ENCODE measurements at places on chromosomes 3 and 15.

- no peak for DNase-seq
Measured at GRCh38 chr15:78457101-78457500, 19.1 kb downstream of the IREB2 start.

GRCh38 chr3:169305460-169305859 is 358.1 kb downstream of the MECOM start:
- DNase-seq: no peak

DNA sequence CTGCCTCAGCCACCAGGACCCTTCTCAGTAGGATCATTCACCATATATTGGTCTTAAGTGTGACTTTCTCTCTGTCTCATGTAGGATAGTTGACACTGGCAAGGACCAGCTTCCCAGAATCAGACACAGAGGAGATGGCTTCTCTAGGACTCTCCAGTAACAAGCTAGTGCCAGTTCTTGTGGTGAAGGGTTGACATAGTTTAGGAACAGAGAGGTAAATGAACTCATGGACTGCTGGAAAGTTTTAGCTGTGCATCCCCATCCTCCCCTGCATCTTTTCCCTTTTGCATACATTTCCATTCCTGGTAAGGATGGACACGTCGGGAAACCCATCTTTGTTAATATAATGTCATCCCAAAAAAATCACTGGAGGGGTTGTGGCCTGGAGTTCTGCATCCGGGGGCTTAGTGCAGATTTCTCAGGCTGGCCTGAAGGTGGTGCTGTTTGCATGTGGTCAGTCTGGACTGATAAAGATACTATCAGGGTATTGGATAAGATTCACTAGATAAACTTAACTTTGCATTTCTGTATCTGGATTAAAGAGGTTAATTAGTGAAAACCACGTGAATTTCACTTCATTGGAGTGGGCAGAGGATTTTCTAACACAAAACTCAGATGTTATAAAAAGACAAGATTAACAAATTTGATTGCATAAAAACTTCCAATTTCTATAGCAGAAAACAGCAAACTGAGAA is 110.8 kb downstream of the TBC1D2B start:
- no peak for DNase-seq

GRCh38 chr3:109026821-109027220 is 73.1 kb upstream of the GUCA1C start:
- peak; percentile 96 for DNase-seq

- DNase-seq: no peak
Measured at GRCh38 chr15:66966256-66966655, 99.1 kb upstream of the SMAD3 start.

- DNase-seq: no peak
Measured at GRCh38 chr15:38103564-38103963, 149.1 kb upstream of the SPRED1 start.

DNA sequence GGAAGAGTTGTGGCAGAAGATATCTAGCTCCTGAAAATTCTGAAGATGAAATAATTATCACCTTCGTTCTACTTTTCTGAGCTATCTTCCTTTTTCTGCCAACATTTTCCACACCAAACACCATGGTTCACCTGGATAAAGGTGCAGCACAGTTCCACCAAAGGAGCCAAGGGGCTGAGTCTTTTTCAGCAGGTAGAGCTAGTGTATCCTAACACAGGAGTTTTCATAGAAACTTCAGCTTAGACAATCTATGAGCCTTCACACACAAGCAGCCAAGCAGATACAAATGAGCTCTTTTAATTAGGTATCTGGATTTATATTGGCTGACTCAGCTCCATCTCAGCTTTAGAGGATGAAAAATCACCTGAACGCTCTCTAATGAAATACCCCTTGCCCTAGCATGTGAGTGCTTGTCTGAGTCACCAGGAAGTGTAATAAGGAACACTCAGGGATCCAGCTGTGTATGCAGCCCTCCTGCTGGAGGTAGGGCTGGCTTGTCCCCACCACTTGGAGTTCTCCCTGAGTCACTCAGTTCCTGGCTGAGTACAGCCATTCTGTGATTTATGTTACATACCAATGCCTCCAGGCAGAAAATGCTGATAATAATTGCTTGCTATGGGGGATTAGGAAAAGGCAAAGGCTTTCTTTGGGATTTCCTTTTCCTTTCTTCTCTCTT is 385.7 kb downstream of the LSAMP start:
- DNase-seq: no peak

GRCh38 chr3:173639098-173639497 is 241.6 kb downstream of the NLGN1 start:
- no peak for DNase-seq

DNA sequence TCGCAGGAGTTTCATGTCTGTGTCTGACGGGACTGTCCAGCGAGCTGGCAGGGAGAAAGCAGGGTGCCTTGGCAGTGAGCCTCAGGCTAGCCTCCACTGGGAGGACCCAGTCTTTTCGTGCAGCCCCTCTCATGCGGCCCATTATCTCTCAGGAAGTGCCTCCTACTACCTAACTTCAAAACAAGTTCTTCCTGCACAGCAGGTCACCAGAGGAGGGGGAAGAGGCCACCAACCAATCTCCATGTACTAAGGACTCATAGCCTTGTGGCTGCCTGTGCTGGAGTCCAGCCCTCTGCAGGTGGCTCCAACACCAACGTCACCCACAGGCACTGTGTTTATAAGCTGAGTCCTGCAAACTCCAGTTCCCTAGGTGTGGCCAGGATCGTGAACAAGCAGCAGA is 4.8 kb downstream of the VIPR1 start:
- DNase-seq: no peak

DNA sequence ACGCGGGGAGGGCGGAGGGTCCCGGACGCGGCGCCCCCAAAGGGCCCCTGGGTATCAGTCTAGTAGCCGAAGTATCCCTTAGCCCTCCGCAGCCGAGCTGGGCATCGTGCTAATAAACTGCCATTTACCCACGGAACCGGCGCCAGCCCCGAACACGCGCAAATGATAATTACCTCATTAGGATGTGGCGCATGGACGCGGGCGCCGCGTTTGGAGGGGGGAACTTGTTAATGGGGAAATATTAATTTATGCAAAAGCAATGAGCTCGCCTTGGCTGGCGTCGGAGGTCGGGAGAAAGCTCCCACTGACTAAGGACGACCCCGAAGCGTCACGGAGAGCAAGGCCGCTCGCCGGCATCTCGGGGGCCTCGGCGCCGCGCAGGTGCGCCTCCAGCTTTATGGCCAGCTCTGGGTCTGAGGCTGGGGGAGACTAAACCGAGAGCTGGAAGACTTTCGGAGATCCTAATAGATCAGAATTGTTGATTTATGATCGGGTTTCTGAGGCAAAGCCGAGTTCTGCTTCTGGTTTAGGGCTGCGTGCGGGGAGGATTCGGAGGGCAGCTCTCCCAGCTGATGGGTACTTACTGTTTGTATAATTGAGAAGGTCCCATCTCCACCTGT is 474 bp upstream of the FEZF2 start:
- no peak for DNase-seq

GRCh38 chr3:14863333-14864100 is 44.8 kb downstream of the FGD5 start:
- no peak for DNase-seq

DNA sequence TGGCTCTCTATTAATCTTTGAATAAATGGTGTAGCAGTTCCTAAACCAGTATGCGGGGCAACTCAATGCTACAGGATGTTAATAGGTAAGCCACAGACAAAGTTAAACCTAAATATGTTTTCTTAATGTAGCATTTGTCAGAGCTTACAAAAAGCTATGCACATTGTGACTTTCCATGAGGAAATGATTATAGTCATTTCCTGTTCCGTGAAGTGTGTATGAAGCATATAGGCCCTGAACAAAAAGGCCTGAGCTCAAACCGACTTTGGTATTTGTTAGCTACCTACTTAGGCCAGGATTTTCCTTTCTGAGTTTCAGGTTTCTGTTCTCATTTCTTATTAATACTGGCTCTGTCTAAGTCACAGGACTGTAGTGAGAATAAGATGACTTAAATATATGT is 14.2 kb downstream of the ZNF80 start:
- DNase-seq: no peak

DNA sequence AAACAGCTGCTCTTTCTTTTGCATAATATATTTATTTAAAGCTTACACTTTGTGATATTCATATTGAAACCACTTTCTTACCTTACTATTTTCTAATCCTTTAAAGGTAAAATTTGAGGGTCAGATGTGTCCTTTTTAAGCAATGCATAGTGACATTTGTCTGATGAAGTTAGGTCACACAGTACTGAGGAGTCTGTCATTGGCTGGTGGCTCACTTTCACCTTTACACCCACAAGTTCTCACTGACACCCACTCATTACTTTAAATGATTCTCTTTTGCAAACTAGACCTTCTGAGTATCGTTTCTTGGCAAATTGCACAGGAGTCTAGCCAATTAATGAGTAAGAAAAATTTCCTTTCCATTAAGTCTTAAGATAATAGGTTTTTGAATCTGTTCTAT is 758.3 kb upstream of the ARPP21 start:
- DNase-seq: no peak

GRCh38 chr3:53375019-53375418 is 27.7 kb upstream of the DCP1A start:
- DNase-seq: no peak

GRCh38 chr3:95341314-95341713 is 1278.5 kb downstream of the NSUN3 start:
- no peak for DNase-seq

GRCh38 chr3:124587053-124587408 is 143.2 kb upstream of the UMPS start:
- no peak for DNase-seq

- DNase-seq: no peak
Measured at GRCh38 chr15:85403745-85404144, 23.3 kb downstream of the AKAP13 start.

- no peak for DNase-seq
Measured at GRCh38 chr15:82751308-82751707, 41.6 kb upstream of the AP3B2 start.

- no peak for DNase-seq
Measured at GRCh38 chr3:47888986-47889757, 86.2 kb downstream of the DHX30 start.

DNA sequence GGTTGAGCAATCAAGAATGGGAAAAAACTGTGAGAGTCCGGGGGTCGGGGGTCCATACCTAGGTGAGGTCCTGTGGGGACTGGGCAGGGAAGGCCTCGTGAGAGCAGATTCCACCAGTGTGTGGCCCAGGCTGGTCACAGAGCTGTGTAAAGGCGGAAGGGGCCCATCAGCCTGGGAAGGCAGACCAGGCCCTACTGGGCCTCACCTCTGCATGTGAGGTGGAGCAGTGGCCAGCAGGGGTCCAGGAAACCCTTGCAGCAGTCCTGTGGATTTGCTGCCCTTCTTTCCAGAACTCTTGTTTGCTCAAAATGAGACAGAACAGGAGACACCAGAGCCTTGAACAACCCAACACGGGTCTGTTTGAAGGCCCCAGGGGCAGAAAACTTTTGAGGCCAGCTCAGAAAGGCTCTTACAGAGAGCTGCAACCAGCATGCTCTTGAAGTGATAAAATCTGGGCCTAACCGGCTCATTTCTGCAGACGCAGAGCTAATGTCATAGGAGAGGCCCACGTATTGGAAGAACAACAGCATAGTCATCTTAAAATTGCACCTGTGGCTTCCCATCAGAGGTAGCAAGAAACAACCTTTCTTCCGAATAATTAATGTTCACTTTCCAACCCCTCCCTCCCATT is 30.3 kb upstream of the HHATL start:
- no peak for DNase-seq

GRCh38 chr3:41629986-41630385 is 331.9 kb downstream of the ULK4 start:
- no peak for DNase-seq

DNA sequence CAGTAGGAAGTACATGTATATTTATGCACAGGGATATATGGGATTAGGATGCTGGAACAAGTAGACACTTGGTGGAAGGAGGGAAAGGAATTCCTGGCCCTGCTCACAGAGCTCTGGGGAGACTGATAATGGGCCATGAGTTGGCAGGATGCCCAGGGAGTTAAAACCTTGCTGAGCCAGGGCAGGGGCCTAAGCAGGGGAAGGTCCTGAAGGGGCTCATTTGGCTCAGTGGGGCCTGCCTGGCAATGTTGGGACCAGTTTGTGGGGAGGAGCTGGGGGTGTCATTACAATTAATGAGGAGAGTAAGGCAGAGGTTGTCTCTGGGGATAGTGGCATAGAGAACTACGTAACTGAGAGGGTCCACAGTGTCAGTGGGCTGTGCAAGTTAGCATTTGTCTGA is 124.2 kb upstream of the ADPGK start:
- DNase-seq: peak; percentile 53

GRCh38 chr3:156768390-156768789 is 57.8 kb upstream of the LEKR1 start:
- no peak for DNase-seq

DNA sequence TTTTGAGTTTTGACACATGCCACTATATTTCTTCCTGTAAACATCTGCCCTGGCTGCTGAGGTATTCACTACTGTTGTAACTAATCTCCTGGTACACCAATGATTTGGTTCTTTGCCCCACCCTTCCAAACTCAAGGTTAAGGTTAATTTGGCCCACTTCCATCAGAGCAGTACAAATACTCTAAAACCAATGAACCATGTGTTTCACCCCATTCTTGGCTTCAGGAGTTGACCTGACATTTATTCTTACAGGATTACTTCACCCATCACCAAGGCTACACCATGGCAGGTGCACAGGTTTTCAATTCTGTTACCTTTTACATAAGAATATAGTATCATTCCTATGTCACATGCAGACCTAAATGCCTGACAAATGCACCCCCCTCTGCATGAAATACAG is 1179.9 kb downstream of the ZPLD1 start:
- DNase-seq: no peak

GRCh38 chr15:78167227-78167888 is 18.2 kb downstream of the IDH3A start:
- DNase-seq: no peak

DNA sequence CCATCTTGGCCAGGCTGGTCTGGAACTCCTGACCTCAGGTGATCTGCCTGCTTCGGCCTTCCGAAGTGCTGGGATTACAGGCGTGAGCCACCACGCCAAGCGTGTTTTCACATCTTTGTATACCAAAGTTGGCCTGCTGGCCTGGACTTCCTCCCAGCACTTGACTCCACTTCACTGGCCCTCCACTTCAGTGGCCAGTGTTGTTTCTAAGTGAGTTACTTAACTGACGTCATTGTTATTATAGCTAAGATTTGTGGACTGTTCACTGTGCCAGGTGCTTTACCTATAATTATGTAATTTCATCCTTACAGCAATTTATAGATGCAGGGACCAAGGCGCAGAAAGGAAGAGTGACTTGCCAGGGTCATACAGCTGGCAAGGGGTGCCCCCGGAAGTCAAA is 52.0 kb downstream of the HRH1 start:
- DNase-seq: no peak

DNA sequence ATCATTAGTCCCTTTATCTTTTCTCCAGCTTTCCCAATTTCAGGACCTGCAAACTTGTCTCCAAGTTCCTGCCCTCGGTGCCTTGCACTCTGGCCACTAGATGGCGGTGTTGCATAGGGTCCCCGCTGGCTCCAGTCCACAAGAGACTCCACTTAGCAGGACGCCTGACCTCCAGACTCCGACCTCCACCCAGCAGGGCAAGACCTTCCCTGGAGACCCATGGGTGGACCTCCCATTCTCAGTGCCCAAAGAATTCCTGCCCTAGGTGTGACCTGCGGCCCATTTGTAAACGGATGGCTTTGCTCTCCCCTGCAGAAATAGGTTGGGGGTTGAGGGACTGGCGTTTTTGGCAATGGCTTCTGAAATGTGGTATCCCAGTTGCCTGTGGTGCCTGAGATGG is 82.6 kb downstream of the LSM3 start:
- no peak for DNase-seq

Data from NCI-H524 treated with DMSO at 0.1 percent for 48 hours (cell line).